ENCODE measurements at places on chromosomes 6 and 20. TPM values are rescaled to one million over a fixed set of nuclear protein-coding genes. Genes with fewer than 3 reads are reported as not detected.

The TINAG gene
- total RNA-seq = not detected

The CRIP3 gene
- total RNA-seq = 0.34 TPM

- DNase-seq = no peak
Measured at GRCh38 chr6:132719736-132720448, 6.0 kb upstream of the VNN1 start.

DNA sequence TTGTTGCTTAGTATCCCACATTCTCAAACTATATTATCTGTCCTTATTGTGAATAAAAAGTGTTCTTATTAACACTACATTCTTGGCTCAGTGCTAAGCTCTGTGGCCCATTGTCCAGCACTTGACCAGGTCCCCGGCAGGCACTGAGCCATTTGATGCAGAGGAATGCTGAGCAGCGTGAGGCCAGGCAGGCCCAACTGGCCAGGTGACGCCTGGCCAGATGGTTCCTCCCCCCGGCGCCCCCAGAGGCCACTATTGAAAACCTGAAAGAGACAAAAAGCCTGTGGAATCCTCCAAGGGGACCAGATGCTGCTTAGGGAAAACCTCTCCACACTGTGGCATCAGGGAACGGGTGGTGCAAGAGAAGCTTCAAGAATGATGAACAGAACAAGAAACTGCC lies 597.5 kb upstream of the JAG1 start:
- no peak for DNase-seq

DNA sequence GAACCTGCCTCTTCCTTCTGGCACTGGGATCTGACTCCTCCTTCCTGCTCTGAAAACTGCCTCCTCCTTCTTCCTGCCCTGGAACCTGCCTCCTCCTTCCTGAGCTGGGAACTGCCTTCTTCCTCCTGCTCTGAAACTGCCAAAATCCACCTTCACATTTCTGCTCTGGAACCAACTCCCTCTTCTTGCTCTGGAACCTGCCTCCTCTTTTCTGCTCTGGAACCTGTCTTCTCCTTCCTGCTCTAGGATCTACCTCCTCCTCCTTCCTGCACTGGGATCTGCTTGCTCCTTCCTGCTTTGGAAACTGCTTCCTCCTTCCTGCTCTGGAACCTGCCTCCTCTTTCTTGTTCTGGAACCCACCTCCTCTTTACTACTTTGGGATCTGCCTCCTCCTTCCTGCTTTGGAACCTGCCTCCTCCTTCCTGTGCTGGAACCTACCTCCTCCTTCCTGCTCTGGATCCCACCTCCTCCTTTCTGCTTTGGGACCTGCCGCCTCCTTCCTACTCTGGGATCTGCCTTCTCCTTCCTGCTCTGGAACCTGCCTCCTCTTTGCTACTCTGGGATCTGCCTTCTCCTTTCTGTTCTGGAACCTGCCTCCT lies 315.5 kb downstream of the PRL start:
- DNase-seq = no peak
